ENCODE measurements at places on chromosomes 11 and 22.

DNA sequence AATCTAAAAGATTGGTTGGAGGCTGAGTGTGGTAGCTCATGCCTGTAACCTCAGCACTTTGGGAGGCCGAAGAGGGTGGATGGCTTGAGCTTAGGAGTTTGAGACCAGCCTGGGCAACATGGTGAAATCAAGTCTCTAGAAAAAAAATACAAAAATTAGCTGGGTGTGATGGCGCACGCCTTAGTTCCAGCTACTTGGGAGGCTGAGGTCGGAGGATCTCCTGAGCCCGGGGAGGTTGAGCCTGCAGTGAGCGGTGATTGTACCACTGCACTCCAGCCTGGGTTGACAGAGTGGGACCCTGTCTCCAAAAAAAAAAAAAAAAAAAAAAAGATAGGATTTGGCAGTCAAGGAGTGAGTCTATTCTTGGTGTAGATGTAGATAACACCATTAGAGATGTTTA is 10.6 kb downstream of the FOLR1 start:
- DNase-seq: no peak

DNA sequence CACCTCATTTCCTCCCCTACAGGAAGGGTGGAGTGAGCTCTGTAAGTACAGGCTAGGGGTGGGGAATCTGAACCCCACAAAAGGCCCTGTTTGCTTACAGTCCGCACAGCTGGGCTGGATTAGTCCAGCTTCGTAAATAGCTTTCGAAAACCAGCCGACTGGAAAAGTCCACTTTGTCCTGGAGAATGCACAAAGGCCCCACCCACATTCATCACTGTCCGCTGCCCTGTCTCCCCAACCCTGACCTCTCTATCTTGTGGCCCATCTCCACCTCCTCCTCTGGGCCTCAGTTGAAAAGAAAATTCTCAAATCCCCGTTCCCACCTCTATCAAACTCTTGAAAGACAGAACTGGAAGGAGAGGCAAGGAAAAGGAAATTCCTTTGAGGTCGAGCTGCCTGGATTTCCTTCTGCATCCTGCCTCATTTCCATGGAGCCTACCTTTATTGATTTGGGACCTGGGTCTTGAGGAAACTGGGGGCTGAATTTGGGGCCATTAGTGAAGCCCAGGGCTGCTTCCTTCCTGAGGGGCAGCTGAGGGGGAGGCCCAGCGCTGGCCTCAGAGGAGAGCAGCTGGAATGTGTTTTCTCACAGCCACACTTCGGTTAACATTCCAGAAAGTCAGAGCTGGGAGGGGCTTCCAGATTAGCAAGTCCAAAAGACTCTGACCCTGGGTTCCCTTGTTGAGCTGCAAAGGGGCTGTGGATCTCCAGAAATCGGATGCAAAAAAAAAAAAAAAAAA is 147.6 kb downstream of the FBXO7 start:
- DNase-seq: no peak

DNA sequence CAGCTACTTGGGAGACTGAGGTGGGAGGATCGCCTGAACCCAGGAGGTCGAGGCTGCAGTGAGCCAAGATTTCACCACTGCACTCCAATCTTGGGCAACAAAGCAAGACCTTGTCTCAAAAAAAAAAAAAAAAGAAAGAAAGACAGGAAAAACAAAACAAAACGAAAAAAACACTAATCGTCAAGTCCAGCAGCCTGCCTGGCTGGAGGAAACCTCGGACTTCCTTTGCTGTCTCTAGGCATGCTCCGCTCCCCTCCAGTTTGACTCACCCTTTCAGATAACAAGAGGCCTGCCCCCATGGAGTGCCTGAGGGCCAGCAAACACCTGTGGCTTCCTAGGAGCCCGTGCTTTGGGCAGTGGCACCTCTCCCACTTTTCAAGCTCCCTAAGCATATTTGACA is 28.8 kb upstream of the CHKA start:
- DNase-seq: no peak

- no peak for DNase-seq
Measured at GRCh38 chr22:25494774-25495173, 69.7 kb upstream of the GRK3 start.
